ENCODE measurements at places on chromosomes 1 and 21.
A peak's percentile ranks its signal among the peaks of the same experiment; 100 is the strongest.

GRCh38 chr21:43909741-43910400 is 44.8 kb downstream of the AGPAT3 start:
- H3K4me1 ChIP-seq: peaks cover 9% of the 10 kb centered on the region
- no peaks in the 10 kb centered on the region for H3K27me3 ChIP-seq
- H3K4me3 ChIP-seq: no peak overlapping the region
- H3K36me3 ChIP-seq: peaks cover 30% of the 10 kb centered on the region
- no peak overlapping the region for H3K27ac ChIP-seq

DNA sequence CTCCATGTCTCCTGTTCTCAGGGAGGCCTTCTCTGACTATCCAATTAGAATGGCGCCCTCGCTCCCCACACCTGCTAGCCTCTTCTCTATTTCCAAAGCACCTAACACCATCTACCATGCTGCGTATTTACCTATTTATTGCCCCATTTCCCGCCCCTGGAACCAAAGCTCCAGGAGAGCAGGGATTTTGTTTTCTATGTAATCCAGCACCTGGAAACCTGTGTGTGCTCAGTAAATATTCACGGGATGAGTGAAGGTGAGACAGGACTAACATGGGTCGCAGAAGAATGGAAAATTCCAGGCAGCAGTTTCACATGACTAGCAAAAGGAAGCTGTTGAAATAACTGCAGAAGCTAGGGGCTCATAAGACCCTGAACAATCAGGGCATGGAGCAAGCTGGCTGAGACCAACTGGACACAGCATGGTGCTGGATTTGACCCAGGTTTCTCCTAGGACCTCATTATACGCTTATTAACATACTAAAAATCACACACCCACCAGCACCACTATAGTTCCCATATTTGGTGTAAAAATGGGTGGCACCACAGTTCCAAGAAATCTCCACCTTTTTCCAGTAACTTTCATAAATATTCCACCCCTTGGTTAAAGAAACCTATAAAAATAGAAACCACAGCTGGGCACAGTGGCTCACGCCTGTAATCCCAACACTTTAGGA is 15.1 kb upstream of the TENT5B start:
- peaks cover 6% of the 10 kb centered on the region for H3K27me3 ChIP-seq
- no peak overlapping the region for H3K4me3 ChIP-seq
- H3K36me3 ChIP-seq: no peaks in the 10 kb centered on the region
- H3K27ac ChIP-seq: no peak overlapping the region

DNA sequence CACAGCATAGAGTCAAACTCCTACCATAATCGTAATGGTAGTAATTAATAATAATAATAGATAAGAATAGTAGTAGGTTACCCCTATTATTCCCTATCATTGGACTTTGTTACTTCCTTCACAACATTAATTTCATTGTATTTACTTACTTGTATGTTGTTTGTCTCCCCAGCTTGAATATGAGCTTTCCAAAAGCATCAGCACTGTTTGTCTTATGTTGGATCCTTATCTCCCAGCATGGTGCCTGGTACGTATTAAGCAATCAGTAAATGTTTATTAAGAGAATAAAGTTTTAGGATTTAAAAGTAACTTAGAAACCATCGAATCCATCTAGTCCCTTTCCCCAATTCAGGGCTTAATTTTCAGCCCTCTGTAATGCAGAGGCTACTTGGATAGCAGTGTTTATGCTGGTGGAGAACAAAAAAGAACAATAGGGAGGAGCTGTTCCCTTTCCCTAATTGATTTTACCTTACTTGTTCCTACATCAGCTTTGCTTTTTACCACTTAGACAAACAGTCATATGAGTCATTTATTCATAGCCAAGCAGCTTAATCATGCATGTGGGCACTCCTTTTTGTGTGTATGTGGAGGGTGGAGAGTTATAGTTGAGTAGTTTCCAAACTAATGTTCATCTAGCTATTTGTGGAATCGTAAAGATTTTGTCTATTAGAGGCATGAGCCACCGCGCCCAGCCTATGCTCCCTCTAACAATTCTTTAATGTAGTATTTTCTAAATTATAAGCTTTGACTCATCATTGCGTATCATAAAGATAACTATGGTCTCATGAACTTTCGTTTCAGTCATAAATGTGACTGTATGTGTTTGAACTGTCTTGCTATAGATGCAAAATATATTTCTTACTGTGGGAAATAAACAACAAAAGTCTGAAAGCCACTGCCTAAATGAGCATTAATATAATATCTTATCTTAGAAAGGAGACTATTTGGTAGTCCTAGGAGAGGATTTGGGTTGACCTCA is 20.9 kb upstream of the DR1 start:
- H3K36me3 ChIP-seq: peaks cover 2% of the 10 kb centered on the region
- no peak overlapping the region for H3K27ac ChIP-seq
- no peaks in the 10 kb centered on the region for H3K27me3 ChIP-seq
- H3K4me3 ChIP-seq: no peak overlapping the region
- DNase-seq: no peak

DNA sequence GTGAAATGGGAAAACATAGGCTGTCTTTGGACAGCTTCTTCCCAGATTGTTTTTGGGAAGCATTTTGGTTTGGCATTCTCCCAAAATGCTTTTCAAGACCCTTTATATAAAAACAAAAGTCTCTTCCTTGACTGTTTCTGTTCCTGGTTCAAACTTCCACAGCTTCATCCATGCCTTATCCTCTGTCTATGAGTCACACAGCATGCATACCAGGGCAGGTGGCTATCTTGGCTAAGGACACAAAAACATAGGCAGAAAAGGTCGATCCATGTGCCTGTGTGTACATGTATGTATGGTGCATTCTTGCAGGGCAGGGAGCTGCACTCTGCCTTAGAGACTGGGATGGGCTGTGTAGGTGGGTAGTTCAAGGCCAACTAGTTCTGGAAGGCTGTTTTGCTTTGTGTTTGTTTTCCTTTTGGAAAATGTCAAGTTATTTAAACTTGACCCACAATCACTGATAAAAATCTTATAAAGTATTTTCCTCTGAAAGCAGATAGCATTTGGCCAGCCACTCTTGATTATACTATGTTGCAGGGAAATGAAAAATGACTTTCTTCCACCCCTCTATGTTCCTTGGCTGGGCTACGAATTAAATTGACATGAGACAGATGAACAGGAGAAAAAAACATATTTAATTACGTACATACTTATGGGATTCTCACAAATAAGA is 437.0 kb downstream of the SIPA1L2 start:
- no peaks in the 10 kb centered on the region for H3K36me3 ChIP-seq
- no peaks in the 10 kb centered on the region for H3K4me1 ChIP-seq
- DNase-seq: no peak
- no peaks in the 10 kb centered on the region for H3K27me3 ChIP-seq
- H3K27ac ChIP-seq: no peak overlapping the region
- no peak overlapping the region for H3K4me3 ChIP-seq

DNA sequence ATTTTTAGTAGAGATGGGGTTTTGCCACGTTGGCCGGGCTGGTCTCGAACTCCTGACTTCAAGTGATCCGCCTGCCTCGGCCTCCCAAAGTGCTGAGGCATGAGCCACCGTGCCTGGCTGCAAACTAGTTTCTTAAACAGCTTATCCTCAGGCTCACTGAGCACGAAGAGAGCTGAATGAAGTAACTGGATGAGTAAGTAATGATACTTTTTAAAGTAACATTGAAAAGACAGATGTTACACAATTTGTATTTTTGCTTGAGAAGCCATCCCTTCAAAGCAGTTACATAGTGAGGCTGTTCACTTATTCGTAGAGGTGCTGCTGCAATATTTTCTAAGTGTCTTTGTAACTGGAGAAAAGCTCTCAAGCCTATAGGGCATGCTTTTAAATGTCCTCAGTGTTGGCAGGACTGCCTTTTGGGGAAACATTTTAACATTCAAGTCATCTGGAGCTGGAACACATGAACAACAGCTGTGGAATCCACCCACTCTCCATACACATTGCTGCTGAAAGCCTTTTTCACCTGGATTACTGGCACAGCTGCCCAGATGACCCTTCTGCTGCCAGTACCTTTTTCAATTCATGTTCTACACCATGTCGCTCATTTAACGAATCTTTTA is 2.7 kb upstream of the YBX1 start:
- H3K4me3 ChIP-seq: no peak overlapping the region
- no peak overlapping the region for H3K27ac ChIP-seq
- peaks cover 18% of the 10 kb centered on the region for H3K4me1 ChIP-seq
- no peak for DNase-seq

DNA sequence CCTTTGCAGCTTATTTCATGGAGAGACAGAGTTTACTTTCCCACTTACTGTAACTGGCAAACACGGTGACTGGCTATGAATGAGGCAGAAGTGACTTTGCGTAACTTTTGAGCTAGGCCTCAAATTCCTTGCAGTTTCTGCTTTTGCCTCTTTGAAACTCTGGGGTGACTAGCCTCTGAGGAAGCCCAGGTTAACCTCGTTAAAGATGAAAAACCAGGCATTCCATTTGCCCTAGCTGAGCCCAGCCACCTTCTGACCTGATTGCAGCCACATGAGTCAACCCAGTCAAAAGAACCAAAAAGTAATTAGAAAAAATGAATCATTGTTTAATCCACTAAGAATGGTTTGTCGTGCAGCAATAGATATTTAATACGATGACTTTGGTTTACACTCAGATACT is 20.4 kb downstream of the PRMT6 start:
- H3K27me3 ChIP-seq: no peaks in the 10 kb centered on the region
- no peak overlapping the region for H3K4me3 ChIP-seq
- H3K36me3 ChIP-seq: no peaks in the 10 kb centered on the region
- H3K4me1 ChIP-seq: no peaks in the 10 kb centered on the region
- no peak for DNase-seq

- H3K27ac ChIP-seq: no peak overlapping the region
- H3K4me3 ChIP-seq: no peak overlapping the region
- no peak for DNase-seq
These were observed 20.6 kb upstream of the SAMD13 start for GRCh38 chr1:84280912-84281311.

- no peak for DNase-seq
- no peaks in the 10 kb centered on the region for H3K4me1 ChIP-seq
- no peaks in the 10 kb centered on the region for H3K27me3 ChIP-seq
- no peak overlapping the region for H3K27ac ChIP-seq
- no peak overlapping the region for H3K4me3 ChIP-seq
These were observed 68.9 kb downstream of the NMNAT2 start for GRCh38 chr1:183349201-183349711.

DNA sequence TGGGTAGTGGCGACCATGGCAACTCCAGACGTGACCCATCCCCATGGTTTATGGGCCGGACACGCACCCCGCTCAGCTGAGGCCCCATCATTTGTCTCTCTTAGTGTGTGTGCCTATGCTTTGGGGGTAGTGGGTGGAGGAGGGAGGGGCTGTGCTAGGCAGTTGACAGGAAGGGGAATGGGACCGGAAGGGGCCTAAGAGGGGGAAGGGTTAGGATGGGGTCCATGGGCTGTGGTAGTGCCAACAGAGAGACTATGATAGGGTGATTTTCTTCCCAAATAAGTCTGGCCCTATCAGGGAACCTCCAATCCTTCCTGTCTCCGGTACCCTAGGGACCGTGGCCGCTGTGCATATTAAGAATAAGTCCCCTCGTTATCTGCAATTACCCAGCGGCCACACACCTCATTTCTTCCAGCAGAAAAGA is 9.9 kb downstream of the DMAP1 start:
- H3K27ac ChIP-seq: peak overlapping the region; percentile 27
- H3K4me3 ChIP-seq: no peak overlapping the region
- DNase-seq: no peak
- peaks cover 31% of the 10 kb centered on the region for H3K36me3 ChIP-seq

DNA sequence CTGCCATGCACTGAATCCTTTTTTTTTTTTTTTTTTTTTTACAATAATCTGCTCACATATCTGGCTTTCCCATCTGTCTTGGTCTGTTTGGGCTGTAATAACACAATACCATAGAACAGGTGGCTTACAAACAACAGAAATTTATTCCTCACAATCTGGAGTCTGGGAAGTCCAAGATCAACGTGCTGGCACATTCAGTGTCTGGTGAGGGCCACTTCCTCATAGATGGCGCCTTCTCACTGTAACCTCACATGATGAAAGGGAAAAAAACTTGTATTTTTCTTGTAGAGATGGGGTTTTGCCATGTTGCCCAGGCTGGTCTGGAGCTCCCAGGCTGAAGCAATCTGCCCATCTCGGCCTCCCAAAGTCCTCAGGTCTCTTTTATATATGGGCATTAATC is 13.0 kb upstream of the PARP1 start:
- no peak overlapping the region for H3K27ac ChIP-seq
- peaks cover 24% of the 10 kb centered on the region for H3K4me1 ChIP-seq
- DNase-seq: no peak
- H3K36me3 ChIP-seq: no peaks in the 10 kb centered on the region
- no peak overlapping the region for H3K4me3 ChIP-seq

DNA sequence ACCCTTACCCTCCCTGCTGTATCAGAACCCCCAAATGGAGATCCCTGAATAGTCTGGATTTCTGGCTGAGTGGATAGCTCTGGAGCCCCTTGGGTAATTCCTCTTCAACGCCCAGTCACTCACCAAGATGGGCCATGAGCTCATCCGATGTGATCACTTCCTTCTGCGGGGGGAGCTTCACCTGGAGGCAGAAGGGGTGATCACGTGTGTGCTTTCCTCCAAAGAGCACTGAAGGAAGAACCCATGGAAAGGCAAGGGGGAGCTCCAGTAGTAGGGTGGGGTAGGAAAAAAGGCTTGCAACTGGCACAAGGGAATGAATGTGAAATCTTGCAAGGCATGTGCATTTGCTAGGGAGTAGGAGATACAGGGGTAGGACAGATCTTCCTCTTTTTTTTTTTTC is 5.1 kb downstream of the MINDY1 start:
- peaks cover 72% of the 10 kb centered on the region for H3K4me1 ChIP-seq
- H3K4me3 ChIP-seq: no peak overlapping the region
- no peaks in the 10 kb centered on the region for H3K27me3 ChIP-seq
- peaks cover 59% of the 10 kb centered on the region for H3K36me3 ChIP-seq
- H3K27ac ChIP-seq: no peak overlapping the region
- no peak for DNase-seq

DNA sequence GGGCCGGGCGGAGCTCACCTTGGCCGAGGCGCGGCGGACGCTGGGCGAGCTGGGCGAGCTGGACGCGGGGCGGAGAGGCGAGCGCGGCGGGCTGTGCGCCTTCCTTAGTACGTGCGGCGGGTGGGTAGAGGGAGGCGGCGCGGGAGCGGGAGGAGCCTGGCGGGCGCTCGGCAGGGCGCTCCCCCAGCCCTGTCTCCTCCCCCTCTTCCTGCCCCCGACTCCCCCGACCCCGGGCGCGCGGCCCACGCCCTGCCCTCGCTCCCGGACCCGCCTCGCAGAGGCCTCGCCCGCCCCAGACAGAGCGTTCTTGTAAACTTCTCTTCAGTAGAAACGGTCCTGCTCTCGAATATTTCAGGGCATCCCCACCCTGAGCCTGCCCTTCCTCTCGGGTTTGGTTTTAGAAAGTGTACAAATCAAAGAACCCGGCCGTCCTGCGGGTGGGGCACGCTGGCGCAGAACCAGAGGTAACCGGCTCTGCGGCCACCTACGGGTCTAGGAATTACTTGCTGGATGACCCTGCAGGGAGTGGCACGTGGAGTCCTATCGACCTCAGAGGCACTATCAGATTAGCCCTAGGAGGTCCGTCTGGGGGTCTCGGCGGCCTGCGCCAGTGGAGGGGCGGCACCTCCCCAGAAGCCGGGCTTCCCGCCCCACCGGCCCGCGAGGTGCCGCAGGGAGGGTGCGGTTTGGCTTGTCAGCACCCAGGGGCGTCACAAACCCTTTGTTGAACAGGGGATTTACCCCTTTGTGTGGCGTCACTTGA is at the start of gene S100A10:
Gene S100A10, minus strand, starts transcription at position 126 of the 763 bp plus-strand sequence. CDS start 7,629 bp downstream, outside the sequence.
- no peaks in the 10 kb centered on the region for H3K27me3 ChIP-seq
- H3K36me3 ChIP-seq: peaks cover 3% of the 10 kb centered on the region

- H3K4me3 ChIP-seq: no peak overlapping the region
- H3K4me1 ChIP-seq: no peaks in the 10 kb centered on the region
- no peaks in the 10 kb centered on the region for H3K27me3 ChIP-seq
- no peak overlapping the region for H3K27ac ChIP-seq
- no peak for DNase-seq
These were observed 20.5 kb upstream of the MYBPHL start for GRCh38 chr1:109327285-109327684.
